ENCODE measurements at places on chromosomes 5 and 9.

- DNase-seq = no peak
These were observed 47.5 kb upstream of the CLK4 start for GRCh38 chr5:178674334-178674733.

- no peak for DNase-seq
These were observed 23.5 kb upstream of the EIF4EBP3 start for GRCh38 chr5:140524003-140524402.

DNA sequence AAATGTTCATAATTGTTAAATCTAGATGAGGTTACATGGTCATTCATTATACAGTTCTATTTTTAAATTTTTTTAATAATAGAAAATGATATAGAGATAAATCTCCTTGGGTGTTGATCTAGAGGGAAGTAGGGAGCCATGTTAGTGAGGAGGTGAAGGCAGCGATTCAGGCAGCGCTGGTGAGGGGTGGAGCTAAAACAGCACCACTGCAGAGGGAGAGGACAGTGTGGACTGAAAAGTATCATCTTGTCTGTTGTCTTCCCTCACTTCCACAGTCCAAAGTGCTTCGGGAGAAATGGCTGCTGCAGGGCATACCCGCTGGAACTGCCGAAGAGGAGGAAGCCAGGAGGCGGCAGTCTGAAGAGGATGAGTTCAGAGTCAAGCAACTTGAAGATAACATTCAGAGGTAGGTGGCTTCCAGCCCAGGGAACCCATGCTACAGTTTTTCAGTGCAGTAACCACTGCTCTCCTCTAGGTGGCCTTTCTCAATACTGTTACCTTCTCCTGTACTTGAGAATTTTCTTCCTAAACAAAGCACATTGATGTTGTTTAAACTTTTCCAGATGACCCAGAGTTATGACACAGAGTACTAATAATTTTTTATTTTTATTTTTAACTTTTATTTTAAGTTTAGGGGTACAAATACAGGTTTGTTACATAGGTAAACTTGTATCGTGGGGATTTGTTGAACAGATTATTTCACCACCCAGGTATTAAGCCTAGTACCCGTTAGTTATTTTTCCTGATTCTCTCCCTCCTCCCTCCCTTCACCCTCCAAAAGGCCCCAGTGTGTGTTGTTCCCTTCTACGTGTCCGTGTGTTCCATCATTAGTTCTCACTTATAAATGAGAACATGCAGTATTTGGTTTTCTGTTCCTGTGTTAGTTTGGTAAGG is 100.5 kb downstream of the PALM2AKAP2 start:
- no peak for DNase-seq

DNA sequence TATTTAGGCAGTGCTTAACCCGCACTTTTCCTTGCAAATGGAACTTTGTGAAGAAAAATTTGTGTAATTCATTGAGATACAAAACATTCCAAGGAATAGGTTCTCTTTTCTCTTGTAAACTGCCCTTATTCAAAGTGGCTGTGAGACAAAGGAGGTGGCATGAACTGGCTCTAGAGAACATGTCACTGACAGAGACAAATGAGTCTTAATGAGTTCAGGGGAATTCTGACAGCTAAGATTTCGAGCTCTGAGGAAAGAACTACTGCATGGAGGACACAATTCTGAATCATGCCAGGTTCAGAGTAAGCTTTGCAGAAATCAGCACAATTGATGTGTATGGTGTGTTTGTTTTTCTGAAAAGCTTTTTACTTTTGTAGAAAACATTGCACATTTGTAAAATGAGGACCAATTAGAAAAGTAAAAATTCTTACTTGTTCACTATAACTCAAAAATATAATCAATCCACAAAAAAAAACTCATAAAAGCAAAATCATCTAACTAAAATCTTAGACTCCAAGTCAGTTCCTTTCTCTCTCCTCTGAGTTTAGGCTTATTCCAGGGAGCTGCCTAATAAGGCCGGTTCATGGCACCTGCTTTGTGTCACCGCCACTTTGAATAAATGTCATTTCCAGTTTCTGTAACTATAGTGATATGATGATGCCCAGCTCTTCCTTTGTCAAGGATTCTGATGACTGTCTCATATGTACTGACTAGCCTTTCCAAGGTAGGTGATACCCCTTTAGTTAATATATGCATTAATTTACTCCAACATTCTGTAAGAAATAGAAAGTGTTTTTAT is 163.2 kb downstream of the HCN1 start:
- no peak for DNase-seq

DNA sequence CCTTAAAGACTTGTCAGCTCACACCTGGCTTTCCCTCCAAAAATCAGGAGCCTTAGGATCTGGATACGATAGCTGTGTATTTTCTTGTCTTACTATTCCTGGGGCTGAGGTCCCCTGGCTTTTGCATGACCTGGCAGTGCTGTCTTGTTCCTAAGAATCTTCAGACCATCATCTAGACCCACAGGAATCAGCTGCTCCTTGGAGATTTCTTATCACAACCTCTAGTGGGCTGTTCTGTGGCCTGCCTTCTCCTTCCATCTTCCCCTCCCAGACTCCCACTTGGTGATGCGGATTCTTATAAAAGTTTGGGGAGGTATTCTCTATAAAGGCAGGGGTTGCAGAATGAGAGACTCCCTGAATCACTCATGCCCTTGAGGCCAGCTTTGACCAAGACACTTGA is 21.4 kb downstream of the LCP2 start:
- DNase-seq = no peak

DNA sequence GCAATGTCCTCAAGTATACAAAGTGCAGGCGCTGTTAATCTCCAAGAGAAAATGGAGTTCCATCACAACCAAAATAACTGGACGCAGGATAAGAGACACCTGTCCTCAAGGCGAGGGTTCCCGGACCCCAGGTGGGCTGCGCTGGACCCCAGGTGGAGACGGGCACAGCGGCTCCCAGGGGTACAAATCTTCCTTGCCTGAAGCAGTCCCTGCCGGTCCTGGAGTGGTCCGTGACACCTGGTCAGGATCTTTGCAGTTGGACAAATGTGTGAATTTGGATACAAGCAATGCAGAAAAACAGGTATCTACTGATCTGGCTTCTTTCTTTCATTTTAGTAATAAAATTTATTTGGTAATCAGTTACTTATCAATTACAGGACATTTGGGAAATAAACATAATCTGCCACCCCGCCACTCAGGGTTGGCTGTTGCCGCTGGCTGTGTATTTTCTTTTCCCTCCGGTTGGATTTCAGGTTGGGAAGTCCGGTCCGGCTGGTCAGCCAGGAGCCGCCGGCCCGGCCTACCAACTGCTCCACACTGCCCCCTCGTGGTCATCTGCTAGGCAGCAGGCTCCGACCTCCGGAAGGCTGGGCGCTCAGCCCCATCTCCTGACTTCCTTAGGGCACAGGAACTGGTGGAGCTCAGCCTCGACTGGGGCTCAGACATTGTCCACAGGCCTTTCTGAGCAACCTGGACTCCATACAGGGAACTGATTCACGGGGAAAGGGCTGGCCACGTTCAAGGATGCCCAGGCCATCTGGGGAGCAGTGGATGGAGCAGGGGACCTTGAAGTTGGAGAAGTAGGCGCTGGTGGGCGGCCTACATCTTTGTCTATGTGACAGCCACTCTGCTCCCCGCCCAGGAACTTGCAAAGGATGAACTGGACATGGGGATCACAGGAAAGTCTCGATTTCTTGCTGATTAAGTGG is 43.4 kb downstream of the NXNL2 start:
- peak; percentile 61 for DNase-seq

DNA sequence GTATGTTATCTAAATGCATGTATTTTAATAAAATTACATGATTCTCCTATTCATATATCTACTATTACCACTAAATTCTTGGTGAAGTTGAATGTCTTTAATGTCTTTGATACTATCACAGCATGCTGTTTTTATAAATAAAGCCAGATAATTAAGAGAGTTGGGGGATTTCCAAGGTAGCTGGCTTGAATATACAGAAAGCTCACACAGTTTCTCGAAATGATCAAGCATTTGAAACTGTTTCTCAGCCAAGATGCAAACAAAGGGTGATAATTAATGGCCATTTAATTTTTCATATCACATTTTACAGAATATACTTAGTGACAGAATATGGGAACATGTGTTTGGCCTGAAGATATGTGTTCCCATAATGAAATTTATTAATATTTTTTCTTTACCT is 145.6 kb upstream of the CDH12 start:
- no peak for DNase-seq

GRCh38 chr5:107744418-107745330 is 73.9 kb upstream of the EFNA5 start:
- no peak for DNase-seq

DNA sequence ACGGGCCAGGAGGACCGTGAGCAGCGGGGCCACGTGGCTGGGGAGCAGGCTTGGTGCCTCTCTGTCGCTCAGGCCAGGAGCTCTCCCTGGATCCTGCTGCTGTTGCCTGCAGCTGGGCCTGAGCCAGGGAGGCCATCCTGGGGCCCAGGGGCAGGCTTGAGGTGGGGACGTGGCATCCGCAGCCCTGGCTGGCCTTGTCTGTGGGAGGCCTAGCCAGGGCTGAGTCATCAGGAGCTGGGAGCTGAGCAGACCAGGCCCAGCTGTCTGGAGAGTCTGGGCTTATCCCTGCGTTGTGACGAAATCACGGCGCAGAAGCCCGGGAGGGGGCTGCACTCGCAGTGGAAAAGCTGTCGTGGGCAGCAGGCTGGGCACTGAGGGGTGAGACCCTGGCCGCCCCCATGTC is 138.8 kb upstream of the COL5A1 start:
- DNase-seq = no peak

GRCh38 chr5:59178071-59178470 is 595.2 kb downstream of the RAB3C start:
- no peak for DNase-seq

DNA sequence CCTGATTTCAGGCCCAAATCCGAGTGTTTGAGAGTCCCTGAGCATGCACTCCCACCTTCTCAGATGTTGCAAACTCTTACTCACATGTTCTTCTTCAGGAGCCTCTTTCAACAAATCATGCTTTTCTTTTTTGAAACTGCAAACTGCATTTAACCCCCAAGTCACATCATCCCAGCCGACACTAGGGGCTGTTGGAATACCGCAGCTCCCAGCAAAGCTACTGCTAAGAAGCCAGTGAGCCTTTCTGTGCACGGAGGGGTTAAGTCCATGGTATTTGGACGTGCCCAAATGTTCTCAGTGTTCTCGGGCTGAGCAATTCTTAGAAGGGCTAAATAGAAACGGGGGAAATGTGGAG is 282.9 kb downstream of the NFIB start:
- no peak for DNase-seq

- DNase-seq = no peak
These were observed 25.3 kb downstream of the NIPAL4 start for GRCh38 chr5:157485340-157485739.

GRCh38 chr5:151772029-151772845 is 483 bp downstream of the G3BP1 start:
- DNase-seq = peak; percentile 46

DNA sequence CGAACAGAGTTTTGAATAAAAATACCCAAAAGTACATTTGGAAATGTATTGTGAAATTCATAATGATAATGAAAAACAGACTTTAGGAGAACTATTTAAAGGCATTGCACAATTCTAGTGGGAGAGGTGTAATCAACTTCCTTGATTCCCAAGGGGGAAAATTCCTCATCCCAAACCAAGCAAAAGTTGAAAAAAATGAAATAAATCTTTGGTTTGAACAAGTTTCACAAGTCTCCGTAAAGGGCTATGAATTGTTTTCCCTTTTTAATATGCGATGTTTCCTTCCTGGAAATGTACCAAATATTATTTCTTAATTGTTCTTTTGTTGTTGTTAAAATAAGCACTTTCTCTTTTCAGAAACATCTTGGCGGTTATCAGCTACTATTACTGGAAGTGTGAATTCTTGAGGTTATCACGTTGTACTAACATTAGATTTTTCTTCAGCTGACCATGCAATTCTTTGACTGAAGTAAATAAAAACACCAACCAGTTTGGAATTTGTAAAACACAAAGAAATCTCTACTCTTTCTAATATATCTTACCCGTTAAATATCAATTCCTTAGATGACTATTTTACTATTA is 59.3 kb downstream of the SVEP1 start:
- no peak for DNase-seq

DNA sequence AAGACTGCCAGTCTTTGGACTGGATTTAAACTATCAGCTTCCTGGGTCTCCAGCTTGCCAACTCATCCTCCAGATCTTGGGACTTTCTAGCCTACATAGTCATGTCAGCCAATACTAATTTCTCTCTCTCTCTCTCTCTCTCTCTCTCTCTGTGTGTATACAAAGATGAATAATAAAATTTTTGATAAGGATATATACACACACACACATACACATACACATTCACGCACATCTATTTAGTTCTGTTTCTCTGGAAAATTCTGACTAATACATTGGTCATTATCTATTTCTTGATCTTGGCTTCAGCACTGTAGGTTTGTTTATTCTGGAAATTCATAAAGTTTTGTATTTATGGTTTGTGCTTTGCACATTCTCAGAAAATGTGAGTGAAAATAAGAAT is 1606.2 kb upstream of the NUDT12 start:
- no peak for DNase-seq

DNA sequence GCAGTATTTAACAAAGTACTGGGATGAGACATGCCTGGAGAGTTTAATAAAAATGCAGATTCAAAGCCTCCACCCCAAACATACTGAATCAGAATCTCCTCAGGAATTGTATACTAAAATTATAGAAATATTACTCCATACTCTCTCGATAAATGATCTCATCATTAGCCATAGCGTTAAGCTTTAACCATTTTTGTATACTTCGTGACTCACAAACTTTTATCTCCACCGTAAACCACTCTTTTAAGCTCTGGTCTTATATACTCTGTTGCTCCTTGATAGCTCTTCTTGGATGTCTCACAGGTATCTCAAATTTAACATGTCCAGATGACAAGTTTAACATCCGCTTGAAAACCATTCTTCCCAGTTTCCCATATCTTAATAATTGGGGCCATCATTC is 327.8 kb downstream of the ADGRV1 start:
- no peak for DNase-seq

- DNase-seq = no peak
These were observed 74.9 kb downstream of the NREP start for GRCh38 chr5:111682121-111682520.

DNA sequence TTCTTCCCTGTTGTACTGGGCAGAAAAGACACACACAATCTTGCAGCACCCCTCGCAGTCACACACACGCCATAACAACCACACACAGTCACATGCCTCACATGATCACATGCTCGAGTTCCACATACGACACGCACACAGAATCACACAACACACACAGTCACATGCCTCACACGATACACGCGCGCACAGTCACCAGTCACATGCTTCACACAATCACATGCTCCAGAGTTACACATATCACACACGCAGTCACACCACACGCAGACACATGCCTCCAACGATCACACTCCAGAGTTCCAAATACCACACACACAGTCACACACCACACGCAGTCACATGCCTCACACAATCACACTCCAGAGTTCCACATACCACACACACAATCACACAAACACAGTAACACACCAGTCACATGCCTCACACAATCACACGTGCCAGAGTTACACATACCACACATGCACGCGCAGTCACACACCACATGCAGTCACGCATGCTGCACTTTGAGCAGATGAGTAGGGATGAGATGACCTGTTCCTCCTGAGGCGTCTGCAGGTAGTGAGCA is 49.0 kb upstream of the LRRC14B start:
- DNase-seq = no peak
